Activated CD8-positive, alpha-beta T cell treated with anti-CD3 and anti-CD28 coated beads for 36 hours (primary cell): ENCODE measurements at places on chromosomes 3 and 15. TPM values are rescaled to one million over a fixed set of nuclear protein-coding genes. Genes with fewer than 3 reads are reported as not detected.

The THBS1 gene
- total RNA-seq, result 0.54 TPM

DNA sequence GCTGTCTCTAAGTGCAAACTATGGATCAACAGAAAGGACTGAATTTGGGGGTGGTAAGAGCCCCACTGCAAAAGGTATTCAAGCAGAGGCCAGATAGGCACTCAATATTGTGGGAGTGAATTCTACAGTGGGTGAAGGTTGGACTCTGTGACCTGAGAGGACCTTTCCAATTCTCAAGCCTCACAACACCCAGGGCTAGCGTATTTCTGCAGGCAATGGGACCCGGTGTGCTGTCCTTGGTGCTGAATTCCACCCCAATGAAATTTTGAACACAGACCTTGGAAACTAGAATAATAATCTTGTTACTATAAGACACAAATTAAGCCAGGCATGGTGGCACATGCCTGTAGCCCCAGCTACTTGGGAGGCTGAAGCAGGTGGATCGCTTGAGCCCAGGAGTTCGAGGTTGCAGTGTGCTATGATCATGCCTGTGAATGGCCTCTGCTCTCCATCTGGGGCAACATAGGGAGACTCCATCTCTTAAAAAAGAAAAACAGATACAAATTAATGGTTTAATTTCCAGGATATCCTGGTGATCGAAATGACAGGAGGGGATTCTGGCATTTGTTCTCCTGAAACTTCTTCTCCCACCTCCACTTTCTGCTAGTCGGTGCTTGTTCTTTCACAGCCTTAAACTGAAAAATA, 135.4 kb downstream of the RAB11A start:
- DNase-seq, result peak; percentile 37

DNA sequence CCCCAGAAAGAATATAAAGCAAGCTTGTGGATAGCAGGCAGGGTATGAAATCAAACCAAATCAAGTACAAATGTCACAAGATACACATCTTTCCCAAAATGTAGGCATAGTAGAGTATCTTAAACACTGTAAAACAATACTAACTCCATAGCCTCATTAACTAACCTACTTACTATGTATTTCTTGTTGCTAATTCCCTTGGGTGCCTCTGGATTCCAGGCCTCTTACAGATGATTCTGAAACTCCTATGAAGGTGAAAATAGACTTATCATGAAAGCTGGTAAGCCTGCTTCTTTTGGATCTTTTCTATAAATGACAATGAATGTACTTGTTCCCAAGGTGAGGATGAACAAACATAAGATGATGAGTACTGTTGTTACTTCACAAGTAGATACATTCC, 93.8 kb downstream of the FRMD5 start:
- DNase-seq, result no peak

DNA sequence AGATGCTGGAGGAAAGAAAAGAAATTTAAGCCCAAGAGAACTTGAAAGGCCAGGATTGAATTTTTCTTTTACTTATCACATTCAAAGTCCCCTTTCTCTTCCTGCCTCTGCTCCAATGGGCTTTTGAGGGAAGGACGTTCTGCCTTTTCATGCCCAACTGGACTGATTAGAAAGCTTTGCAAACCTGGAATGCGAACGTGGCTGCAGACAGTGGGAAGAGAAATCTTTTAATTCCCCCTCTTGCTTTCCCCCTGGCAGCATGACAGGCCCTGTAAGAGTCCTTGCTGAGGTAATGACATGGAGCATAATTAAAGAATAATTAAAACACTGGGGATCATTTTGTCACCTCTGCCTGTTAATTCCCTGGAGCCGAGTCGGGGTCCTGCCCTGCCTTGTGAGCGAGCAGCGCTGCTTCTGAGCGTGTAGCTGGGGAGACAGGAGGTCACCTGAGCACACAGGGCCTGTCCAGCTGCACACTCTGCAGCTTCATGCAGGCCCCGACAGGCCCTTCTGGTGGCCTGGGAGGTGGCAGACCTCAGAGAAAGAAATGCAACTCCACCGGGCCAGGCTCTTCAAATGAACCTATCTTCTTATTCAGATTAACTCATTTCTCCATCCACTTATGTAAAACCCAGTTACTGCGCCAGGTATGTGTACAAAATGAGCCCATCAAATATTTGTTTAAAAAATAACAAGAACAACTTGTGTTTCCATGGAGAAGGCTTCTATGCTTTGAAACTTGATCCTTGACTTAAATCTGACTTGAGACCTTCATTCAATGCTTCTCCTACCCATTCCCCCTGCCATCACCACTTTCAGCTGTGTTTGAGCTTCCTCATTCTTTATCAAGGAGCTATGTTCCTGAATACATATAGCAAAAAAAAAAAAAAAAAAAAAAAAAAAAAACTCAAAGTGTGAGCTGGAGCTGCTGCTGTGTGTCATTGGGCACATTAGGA, 628.2 kb upstream of the CFAP20DC start:
- no peak for DNase-seq

DNA sequence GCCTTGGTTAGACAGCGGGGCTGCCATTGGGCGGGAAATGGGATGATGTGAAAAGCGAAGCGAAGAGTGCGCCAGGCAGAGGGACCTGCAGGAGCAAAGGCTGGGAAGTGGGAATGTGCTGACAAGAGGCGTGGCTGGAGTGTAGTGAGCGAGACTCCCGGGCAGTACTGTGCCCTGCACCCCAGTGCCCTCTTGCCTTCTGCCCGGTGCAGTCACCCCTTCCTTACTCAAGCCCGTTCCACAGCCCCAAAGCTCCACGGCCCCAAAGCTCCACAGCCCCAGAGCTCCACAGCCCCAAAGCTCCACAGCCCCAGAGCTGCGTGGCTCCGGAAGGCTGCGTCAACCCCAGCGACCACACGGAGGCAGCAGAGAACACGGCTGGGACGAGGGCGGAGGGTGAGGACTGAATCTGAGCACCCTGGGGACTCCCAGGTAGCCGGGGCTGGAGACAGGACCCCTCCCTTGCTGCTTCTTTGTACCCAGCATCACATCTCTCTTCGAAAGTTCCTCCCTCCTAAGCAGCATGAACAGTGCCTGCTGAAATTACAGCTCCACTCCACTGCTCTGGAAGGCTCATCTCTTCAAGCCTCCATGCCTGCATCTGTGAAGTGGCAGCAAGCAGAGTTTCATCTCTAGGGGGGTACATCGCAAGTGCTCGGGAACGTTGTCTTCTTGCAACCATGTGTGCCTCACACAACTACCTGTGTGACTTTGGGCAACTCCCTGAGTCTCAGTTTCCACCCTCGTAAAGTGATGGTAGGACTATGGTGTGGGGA, 108.9 kb downstream of the FBLN2 start:
- peak; percentile 71 for DNase-seq

DNA sequence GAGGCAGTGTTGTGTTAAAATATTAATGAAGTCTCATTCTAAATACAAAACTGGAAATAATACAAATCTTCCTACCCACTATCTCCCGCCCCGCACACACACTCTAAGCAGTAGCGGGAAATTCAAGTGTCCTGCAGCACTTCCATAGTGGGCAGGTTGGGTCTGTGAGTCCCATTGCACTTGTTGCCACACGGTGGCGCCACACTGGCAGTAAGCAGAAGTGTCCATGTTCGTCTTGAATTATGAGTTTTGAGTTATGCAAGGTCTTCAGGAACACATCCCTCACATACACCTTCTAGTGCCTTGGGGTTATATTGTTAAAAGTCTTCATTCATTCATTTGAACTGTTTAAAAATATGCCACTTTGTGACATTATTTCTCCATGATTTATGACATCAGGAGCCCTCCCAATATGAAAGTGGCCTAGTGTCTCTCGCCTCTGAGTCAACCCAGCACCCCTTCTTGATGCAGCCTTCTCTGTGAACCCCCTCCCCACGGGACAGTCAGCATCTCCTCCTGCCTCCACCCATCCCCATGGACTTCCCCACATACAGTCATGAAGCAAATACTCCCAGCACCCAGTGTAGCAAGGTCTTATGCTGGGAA, 17.6 kb upstream of the CCDC174 start:
- DNase-seq, result peak; percentile 71
